HL-60 (cell line): ENCODE measurements at places on chromosomes 12 and 14.

GRCh38 chr12:19520646-19521415 lies 81.5 kb downstream of the AEBP2 start:
- no peak for DNase-seq

DNA sequence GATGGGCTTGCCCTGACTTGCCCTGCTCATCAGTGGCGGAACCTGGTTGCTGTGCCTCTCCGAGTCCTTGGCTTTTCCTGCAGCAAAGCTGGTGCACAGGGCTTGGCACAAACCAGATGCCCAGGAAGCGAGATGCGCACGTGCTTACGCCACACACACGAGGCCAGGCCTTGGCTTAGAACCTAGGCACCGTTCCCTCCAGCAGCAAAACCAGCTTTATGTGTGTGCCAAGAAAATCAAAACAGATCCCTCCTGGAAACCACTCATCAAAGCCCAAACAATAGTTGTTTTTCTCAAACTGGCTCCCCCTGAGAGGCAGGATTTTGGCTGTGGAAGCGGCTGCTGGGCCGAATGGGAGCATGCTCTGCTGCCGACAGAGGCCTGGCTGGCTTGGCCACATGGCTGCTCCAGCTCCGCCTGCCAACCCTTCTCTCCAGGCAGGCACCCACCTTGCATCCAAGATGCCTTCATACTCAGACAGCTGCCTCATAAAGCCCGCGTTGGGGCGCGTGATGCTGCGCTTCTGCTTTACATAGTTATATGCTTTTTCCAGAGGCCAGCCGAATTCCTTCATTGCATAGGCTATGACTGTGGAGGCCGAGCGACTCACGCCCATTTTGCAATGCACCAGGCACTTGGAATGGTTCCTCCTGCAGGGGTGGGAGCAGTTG lies 58.7 kb downstream of the SSH1 start:
- DNase-seq, result no peak

- no peak for DNase-seq
These were observed 22.9 kb downstream of the PCBP2 start for GRCh38 chr12:53474819-53475218.

GRCh38 chr14:93113678-93114067 lies 2.1 kb downstream of the ITPK1 start:
- DNase-seq, result no peak

GRCh38 chr12:14991069-14991468 lies 18.2 kb downstream of the PDE6H start:
- no peak for DNase-seq

DNA sequence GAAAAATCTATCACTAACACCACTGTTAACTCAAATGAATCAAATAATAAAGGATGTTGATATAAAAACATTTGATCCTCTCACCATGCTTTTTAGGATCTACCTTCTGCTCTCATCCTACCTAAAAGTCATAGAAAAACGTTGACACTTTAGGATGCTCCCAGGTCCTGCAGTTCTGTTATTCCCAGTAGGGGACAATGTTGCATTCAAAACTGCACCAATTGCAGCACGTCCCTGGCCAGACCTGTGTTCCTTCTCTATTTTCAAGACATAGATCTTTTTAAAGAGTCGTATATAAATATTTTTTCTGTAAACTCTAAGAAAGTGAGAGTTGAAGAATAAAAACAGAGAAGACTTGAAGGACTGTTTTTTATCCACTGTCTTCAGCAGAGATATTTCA lies 8.8 kb downstream of the AICDA start:
- no peak for DNase-seq

DNA sequence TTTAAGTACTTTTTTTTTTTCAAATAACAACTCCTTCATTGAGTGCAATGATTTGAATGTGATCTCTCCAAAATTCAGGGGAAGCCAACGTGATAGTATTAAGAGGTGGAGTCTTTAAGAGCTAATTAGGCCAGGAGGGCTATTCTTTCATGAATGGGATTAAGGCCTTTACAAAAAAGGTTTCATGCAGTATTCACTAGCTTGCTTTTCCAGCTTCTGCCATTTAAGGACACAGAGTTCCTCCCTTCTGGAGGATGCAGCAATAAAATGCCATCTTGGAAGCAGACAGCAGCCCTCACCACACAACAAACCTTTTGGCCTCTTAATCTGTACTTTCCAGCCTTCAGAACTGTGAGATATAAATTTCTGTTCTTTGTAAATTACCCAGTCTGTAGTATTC lies 586.8 kb upstream of the LMO3 start:
- no peak for DNase-seq

GRCh38 chr12:50232206-50232605 lies 51.1 kb downstream of the LIMA1 start:
- no peak for DNase-seq

DNA sequence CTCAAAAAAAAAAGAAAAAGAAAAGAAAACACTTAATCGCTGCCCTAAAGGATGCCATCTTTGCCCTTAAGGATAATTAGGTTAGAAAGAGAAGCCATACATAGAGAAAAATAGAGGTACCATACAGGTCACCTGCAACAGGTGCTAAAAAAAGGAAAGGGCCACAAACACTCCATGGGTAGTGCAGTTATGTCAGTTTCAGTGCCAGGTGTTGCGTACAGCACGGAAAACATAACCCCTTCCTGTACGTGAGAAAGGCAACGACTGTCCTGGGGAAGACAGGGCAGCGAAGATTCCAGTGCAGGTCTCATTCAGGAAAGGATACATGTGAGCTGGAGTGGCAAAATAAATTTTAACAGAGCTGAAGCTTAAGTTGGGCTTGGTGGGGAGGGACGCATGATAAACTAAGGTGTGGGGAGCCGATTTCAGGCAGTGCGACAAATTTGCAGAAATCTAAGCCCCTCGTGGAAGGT lies 553 bp upstream of the DAZAP2 start:
- DNase-seq, result no peak

DNA sequence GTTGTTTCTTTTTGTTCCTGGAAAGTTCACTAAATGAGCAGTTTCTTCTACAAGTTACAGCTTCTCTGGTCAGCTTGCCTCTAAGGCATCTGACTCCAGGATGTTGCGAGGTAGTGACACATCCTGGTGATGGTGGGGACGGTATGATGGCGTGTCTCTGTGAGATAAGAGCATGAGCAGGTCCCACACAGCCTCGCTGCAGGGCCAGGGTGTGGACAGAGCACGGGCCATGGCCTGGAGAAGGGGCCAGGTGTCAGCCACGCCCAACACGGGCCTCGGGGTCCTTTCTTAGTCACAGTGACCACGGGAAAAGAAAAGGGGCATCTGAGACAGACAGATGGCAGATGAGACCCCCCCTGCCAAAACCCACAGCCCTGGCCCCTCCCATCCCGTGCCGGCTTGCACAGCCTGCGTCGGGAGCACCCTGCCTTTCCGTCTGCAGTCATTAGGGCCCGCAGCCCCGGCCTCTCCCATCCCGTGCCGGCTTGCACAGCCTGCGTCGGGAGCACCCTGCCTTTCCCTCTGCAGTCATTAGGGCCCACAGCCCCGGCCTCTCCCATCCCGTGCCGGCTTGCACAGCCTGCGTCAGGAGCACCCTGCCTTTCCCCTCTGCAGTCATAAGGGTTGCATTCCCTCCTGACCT lies 79.3 kb upstream of the DYNC1H1 start:
- DNase-seq, result no peak

DNA sequence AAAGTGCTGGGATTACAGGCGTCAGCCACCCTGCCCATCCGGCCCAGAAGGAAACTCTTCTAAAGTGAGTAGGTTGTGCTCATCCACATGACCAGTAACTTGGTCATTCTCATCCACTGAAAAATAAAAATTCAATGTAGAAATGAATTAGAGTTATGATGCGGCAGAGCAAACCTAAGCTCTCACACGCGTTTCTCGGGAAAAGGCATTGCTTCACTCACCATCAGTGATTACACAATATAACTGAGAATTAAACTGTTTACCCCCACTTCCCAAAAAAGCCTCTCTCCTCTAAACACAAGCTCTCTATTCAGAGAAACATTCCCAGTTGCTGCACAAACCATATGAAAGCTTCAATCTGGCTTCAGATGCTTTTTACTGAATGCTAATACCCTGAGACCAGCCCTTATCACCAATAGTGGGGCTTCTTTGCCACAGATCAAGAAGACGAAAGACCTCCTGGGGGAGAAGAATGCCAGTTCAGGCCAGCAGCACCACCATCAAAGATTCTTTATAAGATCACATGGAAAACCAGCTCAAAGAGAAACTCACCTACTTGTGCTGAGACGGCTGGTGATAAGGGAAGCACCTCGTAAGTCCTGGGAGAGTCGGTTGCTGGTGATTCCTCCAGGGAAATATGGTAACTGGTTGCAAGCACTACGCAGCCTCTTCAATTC lies 121.5 kb upstream of the SFSWAP start:
- peak; percentile 41 for DNase-seq

DNA sequence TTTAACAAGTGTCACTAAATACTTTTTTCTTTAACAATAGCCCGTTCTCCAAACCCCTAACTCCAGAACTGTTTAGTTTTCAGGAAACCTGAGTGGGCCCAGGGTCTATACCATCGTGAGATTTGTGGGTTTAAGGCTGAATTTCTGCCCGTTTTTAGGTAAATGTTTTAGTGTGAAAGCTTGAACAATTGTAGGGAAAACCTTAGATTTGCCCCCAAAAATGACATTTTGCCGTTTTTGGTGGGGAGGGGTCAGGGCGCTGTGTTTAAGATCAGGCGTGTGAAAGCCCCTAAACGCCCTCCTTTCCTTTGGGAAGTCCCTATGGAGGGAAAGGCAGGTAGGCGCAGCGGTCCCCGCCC lies 320 bp upstream of the PRPF39 start:
- DNase-seq, result no peak

DNA sequence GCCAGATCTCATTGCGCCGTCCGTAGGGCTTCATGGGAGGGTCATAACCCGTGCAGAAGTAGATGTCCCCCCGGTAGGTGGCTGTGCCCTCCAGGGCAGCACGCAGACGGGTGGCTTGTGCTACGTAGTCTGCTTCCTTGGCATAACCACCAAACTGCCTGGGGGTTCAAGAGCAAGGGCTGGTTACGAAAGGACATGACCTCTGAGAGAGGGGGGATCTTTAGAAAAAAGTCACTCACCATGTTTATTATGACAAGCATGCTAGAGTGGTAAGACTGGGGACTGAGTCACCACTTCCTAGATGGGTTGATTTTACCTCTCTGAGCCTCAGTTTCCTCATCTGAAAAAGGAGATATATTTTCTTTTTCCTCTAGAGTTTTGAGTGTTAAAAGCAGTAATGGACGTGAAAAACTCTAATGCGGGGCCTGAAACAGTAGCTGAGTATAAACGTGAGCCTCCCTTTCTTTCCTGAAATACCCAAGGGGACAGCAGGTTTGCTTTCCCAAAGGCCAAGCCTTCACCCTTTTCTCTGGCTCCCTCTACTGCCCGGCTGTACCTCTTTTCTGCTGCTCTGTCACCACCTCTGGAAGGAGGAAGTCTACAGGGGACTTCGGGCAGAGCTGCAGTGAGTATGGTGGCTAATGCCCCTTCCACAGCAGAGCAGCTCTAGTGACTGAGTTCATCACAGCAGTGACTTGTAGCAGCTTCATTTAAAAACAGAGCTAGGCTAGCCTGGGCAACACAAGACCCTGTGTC lies 23.5 kb upstream of the GPRC5D start:
- no peak for DNase-seq

- DNase-seq, result no peak
These were observed 285.3 kb upstream of the CRY1 start for GRCh38 chr12:107378609-107379008.

DNA sequence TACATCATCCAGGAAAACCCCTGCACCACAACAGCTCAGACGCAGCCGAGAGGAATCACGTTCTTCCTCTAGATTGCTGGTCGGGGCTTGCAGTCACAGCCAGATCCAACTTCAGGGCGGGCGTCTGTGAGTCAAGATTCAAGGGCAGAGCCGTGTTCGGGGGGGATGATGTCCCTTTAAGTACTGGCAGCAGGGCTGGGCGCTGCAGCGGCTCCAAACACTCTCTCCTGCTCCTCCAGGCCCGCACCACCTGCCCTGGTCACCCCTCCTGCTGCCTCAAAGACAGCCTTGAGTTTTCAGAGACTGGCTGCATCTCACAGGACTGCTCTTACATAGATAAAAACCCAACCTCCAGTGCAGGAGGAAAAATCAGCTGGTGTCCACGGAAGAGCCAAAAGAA lies 68.3 kb downstream of the KDM2B start:
- DNase-seq, result no peak

- DNase-seq, result no peak
These were observed 34.1 kb downstream of the ACADS start for GRCh38 chr12:120759591-120760348.

DNA sequence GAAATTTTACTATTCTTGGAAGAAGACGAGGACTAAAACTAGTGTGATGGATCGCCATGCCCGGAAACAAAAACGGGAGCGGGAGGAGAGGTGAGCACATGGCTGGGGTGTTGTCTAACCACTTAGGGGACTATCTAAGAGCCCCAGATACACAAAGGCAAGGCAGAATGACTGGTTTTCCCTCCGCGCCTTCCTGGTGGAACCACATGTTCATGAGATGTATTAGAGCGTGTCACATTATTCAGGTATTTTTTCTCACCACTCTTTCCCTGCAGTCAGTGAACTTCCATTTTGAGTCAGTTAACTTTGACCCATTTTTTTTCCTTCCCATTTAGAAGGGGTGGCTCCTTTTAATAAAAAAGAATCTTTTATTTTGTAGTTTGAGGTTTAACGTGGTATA lies 68.8 kb upstream of the TRAF3 start:
- DNase-seq, result no peak

DNA sequence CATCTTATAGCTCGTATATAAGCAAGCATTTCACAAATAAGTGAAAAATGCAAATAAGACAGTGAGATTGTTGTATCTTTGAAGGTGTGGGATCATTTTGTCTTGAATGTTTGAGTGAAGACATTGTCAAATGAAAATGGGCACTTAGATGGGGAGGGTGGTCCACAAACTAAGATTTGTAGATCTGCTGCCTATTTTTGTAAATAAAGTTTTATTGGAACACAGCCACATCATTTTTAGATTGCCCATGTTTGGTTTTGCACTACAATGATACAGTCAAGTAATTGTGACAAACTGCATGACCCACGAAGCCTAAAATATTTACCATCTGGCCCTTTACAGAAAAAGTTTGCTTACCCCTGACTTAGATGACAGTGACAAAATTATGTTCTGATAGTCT lies 156.7 kb downstream of the PAH start:
- DNase-seq, result no peak

DNA sequence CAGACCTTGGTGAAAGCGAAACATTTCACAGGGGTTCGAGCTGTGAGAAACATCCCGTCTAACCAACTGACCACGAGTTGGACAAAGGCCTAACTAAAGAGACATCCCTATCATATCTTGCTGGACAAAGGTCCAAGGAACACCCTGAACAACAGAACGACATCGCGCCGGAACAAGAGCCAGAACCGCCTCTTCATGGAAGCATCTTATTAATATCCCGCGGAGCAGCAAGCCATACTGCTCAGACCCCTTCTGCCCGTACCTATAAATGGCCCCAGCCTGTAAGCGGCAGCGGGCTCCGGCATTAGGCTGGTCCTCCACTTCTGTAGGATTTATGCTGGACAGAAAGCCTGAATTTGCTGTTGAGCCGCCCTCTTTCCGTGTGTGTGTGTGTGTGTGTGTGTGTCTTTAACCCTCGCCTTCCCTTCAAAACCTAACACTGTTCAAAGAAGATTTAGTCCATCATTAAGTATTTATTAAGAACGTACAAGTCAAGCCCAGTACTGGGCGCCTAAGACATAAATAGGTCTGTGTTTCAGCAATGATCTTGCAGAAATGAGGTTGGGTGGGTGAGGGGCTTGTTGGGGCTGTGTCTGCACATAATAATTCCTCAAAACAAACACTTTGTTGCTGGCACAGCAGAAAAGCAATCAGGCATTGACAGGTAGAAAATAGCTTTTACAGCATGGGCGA lies 1.9 kb downstream of the SLC6A15 start:
- DNase-seq, result no peak

GRCh38 chr12:29519585-29520182 lies 22.2 kb upstream of the OVCH1 start:
- peak; percentile 25 for DNase-seq

GRCh38 chr12:65740873-65741600 lies 83.2 kb upstream of the HMGA2 start:
- DNase-seq, result peak; percentile 46
